NCI-H524 (cell line): ENCODE measurements at places on chromosomes 12 and 14.
A peak's percentile ranks its signal among the peaks of the same experiment; 100 is the strongest.

DNA sequence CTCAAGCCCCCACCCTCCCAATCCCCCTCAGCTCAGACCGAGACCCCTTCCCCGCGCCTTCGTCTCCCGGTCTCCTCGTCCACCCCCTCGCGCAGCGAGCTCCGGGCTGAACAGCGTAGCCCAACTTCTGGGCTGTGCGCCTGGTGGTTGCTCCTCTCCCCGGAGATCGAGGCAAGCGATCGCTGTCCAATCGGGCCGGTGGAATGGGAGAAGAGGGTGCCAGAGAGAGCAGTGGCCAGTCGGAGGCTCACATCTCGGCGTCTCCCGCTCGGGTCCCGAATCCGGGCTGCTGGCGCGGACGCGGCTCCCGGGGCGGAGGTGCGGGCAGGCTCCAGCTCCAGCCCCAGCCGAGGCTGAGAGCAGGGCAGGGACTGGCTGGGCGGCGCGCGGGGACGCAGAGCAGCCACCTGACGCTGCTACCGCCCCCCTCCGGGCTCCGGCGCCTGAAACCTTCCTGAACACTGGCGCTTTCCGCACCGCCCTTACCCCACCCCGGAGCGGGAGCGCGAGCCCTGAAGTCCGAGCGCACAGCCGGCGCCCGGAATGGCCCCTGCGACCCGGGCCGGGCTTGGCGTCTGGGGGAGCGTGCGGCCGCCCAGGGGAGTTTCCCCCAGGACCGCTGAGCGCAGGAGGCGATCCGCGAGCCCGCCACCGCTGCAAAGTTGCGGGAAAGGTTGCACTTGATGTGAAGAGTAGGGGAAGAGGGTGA is 508 bp upstream of the KCNH5 start:
- peak; percentile 81 for DNase-seq

- DNase-seq: no peak
These were observed 34.7 kb upstream of the AMIGO2 start for GRCh38 chr12:47114481-47114892.

DNA sequence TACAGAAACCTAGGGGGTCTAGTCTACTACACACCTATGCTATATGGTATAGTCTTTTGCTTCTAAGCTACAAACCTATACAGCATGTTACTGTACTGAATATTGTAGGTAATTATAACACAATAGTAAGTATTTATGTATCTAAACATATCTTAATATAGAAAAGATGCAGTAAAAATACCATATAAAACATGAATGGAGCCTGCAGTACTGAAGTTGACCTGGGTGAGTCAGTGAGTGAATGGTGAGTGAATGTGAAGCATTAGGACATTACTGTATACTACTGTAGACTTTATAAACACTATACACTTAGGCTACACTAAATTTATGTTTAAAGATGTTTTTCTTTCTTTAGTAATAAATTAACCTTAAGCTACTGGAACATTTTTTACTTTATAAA is 13.1 kb upstream of the ABCD2 start:
- no peak for DNase-seq

DNA sequence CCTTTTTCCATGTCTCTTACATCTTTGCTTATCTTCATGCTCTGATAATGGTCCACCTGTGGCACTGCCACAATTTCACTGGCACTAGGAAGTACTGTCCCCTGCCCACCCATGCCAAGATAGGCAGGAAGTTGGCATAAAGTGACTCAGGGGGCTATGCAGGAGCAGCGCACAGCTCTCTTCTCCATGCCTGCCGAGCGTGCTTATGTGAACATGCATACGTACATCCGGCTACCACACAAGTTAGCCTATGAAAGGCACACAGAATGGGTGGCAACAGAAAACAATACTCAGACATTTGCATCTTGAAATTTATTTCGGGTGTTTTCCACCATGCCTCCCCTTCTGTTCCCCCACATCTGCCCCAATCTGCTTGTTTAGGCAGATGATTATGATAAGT is 174.4 kb upstream of the GZMB start:
- no peak for DNase-seq

DNA sequence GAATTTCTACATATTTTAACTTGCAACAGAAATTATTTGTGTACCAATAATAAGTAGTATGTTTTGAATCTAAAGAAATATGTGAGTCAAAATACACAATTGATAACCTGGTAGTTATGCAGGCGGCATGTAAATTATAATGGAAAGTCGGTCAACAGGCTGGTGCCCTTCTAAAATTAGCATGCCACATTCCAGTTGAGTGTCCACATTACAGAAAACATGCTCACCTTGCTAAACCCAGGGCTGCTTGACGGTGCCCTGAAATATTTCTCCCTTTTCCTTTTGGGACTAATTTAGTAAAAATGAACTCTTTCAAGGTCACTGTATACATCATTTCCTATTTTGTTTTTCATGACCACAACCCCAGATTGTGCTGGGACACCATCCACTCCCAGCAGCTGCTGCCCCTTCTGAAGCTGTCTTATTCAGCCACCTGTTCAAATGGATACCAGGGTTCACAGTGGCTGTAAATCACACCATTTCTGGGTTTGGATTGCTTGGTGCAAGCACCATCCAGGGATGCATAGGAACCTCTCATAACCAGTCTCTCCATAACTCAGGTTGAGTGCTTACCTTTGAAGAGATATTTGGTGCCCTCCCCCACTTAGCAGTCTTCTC is 110.6 kb downstream of the ANO6 start:
- DNase-seq: no peak

DNA sequence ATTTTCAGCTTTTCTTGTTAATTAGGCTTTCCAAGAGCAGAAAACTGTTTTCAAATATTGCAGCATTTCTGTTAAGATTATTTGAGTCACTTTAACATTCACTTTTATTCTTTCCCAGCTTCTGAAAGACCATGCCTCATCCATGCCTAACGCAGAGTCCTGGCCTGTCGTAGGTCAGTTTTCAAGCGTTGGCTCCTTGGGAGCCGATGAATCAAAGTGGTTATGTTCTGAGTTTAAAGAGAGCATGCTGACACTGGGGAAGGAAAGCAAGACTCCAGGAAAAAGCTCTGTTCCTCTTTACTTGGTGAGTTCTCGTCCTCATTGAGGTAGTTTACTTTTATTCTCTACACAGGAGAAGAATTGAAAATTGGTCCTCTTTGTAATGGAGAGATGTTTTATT is 33.1 kb downstream of the TDP1 start:
- no peak for DNase-seq

DNA sequence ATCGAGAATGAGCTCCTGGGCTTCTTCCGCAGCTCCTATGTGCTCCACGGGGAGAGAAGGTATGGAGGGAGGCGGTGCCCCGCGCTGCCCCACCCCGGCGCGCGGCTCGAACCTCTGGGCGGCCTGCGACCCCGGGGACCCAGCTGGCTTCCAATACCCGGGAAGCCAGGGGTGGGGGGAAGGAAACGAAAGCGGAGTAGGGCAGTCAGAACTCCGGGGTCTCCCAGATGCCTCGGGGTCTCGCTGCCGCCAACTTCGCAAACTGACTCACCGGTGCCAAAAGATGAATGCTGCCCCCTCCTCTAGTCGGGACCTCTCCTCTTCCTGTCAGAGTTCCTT is 1.3 kb downstream of the TRHDE start:
- no peak for DNase-seq

DNA sequence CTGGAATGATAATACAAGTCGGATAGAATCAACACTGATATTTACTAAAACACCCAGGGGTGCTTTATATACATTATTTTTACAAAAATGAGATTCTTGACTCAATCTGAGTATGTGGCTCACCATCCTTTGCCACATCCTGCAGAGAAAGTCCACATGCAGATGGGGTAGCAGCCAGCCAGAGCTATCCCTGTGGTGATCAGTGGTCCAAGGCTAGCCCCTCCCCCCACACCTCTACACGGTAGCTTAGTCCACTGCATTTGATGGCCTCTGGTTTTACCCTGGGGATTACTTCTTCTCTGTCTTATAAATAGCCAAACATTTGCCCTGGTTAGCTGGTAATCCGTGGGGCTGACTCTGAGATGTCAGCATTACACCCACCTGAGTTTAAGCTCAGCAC is 28.1 kb upstream of the TTC7B start:
- DNase-seq: no peak

DNA sequence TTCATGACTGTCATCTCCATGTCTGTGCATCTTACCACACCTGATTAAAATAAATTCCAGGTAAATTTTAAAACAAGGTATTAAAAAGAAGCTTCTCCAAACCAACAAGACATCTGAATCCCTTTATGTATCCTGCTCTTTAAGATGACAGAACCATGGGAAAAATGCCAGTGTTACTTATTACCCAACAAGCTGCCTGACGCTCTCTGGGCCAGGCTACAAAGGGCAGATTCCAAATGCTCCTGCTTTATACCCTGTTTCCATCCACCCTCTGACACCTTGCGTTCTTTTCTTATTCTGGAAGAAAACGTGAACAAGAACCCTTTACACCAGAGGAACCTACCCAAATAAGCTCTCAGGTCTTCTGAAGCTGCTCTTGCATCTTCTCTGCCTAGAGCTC is 70.7 kb downstream of the SLC8A3 start:
- no peak for DNase-seq

DNA sequence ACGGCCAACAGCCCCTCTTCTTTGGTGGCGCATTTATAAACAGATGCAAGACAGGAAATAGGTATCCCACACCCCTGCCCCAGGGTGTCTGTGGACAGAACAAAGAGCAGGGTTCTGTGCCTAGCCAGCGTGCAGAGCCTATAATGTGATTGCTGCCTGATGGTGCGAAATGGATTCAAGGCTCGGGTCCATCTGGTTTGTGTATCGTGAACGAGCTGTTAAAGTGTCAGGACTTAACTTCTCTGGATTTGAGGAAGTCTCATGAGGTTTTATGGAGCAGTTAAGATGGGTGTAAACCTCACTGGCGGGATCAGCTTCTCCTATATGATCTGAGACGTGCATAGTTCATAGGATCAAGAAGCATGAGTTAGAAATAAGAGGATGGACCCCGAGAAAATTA is 388.7 kb upstream of the TBX3 start:
- no peak for DNase-seq

GRCh38 chr14:73153272-73153671 is 17.0 kb downstream of the PSEN1 start:
- DNase-seq: no peak

GRCh38 chr14:78107166-78107565 is 63.0 kb upstream of the NRXN3 start:
- DNase-seq: no peak

DNA sequence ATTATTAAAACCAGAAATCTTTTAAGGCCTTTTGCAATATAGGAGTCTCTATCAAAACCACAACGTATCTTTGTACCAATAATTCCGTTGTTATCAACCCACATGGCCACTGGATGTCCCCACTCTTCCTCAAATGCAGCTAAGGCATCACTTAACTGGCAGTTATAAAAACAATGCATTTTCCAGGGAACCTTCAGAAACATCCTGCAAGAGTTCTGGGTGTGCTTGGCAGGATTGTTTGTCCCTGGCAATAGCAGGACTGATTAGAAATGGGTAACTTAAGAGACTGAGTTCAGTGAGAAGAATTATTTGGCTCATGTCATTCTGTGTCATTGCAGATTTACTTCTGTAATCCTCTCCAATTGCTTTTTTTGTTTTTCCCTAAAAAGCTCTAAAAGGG is 112.0 kb downstream of the SLC15A5 start:
- DNase-seq: peak; percentile 22

DNA sequence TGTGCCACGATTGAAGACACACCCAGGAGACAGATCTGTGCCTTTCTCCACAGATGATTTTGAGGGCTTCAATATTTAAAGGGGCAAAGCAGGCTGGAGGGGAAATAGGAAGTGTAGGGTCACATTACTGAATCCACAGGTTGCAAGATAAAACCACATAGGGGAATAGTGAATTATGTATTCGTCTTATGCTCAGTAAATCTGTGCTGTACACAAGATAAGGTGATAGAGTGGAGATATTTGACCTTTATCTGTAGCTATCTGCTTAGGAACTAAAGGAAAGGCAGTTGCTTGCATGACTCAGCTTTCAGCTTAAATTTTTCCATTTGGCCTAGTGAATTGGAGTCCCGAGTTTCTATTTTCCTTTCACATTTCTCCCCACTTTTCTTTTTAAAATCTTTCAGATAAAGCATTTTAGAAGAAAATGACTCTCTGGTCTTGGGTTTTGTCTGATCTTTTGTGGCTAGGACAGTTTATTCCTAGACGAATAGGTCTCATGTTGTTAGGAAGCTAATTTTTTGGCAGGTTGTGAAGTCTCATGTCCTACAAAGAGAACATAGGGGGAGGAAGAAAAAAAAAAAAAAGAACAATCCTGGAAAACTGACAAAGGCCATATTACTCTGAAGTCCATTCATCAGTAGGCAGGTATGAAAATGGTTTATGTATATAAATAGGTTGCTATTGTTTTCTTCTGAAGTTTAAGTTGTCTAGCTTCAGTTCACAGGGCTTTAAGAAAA is 55.4 kb downstream of the FBXO33 start:
- no peak for DNase-seq

DNA sequence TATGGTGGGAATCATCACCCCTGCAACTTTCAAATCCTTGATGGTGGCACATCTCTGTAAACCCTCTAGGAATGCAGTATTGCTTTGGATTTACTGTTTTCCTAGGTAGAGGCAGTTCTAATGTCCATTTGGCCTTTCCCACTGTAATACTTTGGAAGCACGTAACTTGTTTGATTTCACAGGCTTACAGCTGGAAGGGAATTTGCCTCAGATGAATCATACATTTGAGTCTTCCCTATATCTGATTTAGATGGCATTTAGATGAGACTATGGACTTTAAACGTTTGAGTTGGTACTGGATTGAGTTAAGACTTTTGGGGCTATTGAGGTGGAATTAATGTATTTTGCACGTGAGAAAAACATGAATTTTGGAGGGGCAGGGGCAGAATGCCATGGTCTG is 35.9 kb downstream of the DAAM1 start:
- no peak for DNase-seq

- DNase-seq: no peak
These were observed 11.5 kb upstream of the C14orf132 start for GRCh38 chr14:96027431-96028355.

DNA sequence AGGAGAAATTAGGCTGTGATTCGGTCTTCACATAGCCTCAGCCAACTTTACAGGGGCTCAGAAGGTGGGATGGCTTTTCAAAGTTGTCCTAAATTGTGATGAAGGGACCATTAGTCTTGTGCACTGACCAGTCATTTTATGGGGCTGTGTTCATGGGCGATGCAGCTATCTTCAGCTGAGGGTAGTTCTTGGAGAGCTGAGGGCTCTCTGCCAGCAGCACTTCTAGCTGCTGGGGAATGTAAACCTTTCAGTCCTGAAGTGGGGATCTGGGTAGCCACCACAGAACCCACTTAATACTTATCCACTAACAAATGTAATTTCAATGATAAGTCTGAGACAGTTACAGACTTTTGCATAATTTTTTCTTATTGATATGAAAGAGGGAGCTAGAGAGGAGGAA is 270.6 kb downstream of the AEBP2 start:
- no peak for DNase-seq

GRCh38 chr14:99326041-99326710 is 54.2 kb upstream of the BCL11B start:
- no peak for DNase-seq

- DNase-seq: no peak
These were observed 113.1 kb downstream of the CACNA1C start for GRCh38 chr12:2165927-2166326.
